Ovary (tissue), 10 donors: ENCODE measurements at places on chromosomes 2 and 18. TPM values are rescaled to one million over a fixed set of nuclear protein-coding genes. Genes with fewer than 3 reads are reported as not detected.

ADAM23 gene
- 1.8 TPM for total RNA-seq

GRCh38 chr2:214648520-214648919 lies 161.0 kb downstream of the BARD1 start:
- no peaks in the 10 kb centered on the region for H3K27me3 ChIP-seq
- no peaks in the 10 kb centered on the region for H3K36me3 ChIP-seq
- H3K4me3 ChIP-seq: no peak overlapping the region
- H3K4me1 ChIP-seq: no peaks in the 10 kb centered on the region
- H3K27ac ChIP-seq: no peak overlapping the region

RTP5 gene
- total RNA-seq: not detected

GRCh38 chr2:121412349-121412748 lies 118.3 kb upstream of the RNU4ATAC start:
- DNase-seq: no peak
- H3K27me3 ChIP-seq: no peaks in the 10 kb centered on the region
- no peaks in the 10 kb centered on the region for H3K4me1 ChIP-seq
- H3K27ac ChIP-seq: no peak overlapping the region

GRCh38 chr2:64797881-64798575 lies 144.3 kb upstream of the SERTAD2 start:
- H3K27ac ChIP-seq: no peak overlapping the region
- DNase-seq: no peak
- no peaks in the 10 kb centered on the region for H3K36me3 ChIP-seq
- H3K4me1 ChIP-seq: no peaks in the 10 kb centered on the region

CMPK2 gene
- 3.3 TPM for total RNA-seq

GRCh38 chr18:54679318-54680149 lies 88.5 kb downstream of the DYNAP start:
- DNase-seq: no peak
- no peak overlapping the region for H3K4me3 ChIP-seq
- H3K27me3 ChIP-seq: no peaks in the 10 kb centered on the region
- no peak overlapping the region for H3K27ac ChIP-seq
- no peaks in the 10 kb centered on the region for H3K4me1 ChIP-seq

GRCh38 chr2:65072181-65072970 lies 16.2 kb downstream of the CEP68 start:
- H3K36me3 ChIP-seq: no peaks in the 10 kb centered on the region
- peaks cover 9% of the 10 kb centered on the region for H3K4me1 ChIP-seq
- no peak overlapping the region for H3K4me3 ChIP-seq
- H3K27me3 ChIP-seq: no peaks in the 10 kb centered on the region
